Gastroesophageal sphincter (tissue), 4 donors: ENCODE measurements at places on chromosomes 11 and 22. TPM values are rescaled to one million over a fixed set of nuclear protein-coding genes. Genes with fewer than 3 reads are reported as not detected.

GRCh38 chr11:103604310-103604709, 432.1 kb upstream of the DDI1 start:
- ATAC-seq = no peak

- ATAC-seq = peak; percentile 86
Measured at GRCh38 chr11:17828311-17828751, 93.8 kb downstream of the KCNC1 start.

DNA sequence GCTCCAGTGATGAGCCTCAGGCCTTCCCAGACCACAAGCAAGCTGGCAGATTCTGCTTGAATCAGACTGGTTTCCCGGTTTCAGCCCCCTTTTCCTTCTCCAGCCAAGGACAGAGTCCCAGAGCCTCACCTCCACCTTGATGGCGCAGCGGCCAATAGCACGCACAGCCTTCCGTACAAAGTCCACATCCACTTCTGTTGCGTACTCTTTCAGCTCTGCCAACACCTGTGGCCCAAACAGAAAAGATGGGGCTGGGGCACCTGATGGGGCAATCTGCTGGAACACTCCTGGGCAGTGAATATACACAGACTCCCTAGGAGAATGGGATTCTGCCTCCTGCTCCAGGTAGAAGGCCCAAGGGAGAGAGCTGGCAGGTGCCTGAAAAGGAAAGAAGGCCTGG, 35.5 kb upstream of the RASL10A start:
- no peak for ATAC-seq

DNA sequence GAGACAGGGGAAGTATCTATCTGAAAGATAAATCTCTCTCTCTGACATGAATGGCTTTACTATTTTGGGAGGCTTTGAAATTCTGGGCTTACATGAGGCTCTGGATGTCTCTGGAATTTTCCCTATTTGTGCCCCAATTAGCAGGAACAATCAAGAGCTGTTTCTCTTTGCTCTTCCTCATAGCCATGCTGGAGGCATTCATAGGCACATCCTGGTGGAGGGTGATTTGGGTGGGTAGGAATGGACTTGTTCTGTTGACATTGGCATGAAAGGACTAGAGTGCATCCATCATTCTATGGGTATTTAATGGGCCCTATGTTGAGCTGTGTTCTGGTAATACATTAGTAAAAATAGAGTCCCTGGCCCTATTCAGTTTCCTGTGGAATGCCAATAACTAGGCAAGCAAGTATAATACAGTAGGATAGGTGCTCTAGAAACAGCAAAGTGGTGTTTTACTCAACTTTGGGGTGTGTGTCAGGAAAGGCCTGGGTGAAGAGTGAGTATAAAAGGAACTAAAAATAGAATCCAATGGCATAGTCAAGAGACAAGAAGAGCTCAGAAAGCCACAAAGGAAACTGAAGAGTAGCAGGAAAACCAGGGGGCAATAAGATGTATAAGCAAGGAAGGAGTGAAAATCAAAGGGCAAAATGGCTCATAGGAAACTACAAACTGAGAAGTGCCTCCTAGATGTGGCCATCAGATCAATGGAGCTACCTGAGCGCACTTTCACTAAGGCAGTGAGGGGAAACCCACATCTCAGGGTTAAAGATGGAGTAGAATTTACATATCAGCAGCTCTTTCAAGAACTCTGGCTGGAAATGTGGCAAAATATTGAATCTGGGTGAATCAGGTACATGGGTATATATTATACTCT, 45.0 kb downstream of the CWC15 start:
- no peak for ATAC-seq

DNA sequence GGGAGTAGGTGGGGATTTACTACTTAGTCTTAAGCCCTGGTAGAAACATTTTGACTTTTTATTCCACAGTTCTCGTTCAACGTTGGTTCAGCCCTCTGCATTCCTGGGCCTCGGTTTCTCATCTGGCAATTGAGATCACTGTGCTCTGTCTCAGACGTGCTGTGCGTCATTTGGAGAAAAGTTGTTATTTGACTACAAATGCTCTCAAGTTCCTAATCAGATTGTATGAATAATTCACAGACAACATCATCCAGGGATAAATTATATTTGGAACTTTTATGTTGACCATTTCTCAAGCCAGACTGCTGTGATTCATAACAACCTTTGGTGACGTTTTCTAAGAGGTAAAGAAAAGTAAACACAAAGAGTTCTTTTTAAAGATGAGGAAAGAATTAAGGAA, 69.2 kb downstream of the BLID start:
- no peak for ATAC-seq

- ATAC-seq = no peak
Measured at GRCh38 chr11:34080609-34081008, 24.8 kb upstream of the NAT10 start.

GRCh38 chr11:29312812-29313211, 704.0 kb downstream of the KCNA4 start:
- ATAC-seq = no peak

DNA sequence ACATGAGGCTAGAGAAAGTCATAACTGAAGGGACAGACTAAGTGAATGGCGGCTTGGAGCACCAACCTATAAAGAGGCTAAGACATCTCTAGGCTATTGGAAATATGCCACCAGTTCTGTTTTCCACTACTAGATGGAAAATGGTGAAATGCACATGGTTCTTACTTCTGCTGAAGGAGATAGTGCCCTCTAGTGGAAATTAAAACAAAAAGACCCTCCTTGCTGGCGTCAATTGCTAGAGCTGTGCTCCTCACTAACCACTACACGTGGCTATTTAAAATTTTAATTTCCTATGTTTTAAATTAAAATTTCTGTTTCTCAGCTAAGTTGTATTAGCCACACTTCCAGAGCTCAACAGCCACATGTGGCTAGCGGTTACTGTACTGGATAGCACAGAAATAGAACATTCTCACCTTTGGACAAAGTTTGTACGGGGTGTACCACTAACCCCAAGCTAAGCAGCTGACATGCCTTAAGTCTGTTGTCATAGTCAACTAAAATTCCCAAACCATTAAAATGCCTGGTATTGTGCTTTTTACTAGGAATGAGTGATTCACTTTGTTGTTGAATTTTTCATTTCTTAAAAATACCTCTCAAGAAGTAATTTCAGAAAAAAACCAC, 34.1 kb upstream of the CALCA start:
- ATAC-seq = no peak

DNA sequence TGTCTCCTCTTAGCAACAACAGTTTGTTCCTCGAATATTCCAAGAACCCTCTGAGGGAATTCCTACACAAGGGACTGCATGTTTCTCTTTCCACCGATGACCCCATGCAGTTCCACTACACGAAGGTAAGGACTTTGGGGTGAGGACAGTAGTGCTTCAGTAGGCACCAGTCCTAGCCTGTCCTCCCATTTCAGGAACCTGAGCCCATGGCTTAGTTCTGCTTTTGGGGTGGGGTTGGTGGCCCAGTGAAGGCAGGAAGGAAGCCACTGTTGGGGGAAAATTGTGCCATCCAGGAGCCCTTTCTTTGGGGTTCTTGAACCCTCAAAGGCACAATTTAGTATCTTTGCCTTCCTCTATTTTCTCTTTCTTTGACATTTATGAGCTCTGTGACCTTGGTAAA, 38.2 kb downstream of the RNF141 start:
- ATAC-seq = peak; percentile 47

DNA sequence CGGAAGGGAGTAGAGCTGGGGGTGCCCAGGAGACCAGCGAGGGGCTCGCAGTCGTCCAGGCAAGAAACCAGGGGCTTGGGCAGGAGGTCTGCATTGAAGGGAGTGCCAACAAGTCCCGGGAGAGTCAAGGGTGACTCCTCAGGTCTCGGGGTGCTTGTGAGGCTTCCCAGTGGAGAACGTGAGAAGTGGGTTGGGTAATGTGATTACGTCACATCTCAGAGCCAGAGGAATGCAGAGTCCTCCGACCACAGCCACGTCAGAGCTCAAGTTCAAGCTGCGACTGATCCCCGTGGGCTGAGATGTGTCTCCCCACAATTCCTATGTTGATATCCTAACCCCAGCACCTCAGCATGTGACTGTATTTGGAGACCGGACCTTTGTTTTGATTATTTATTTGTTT, 89.7 kb upstream of the SHANK2 start:
- ATAC-seq = no peak

DNA sequence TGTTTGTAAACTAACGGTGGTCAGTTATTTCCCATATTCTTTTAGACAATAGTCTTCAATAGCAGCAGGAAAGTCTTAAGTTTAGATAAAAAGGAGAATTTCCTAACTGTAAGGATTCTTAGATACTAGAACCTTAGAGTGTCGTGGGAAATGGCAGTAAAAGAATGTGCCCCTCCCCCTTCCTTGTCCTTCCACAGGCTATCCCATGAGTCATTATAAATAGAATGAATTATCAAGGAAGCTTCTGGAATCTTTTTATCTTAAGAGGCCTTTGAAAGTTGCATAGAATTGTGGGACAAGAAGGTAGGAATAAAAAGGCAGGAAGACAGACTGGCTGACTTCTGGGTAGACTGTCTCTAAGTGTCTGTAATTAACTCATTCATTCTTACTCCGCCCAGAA, 165.2 kb upstream of the TBCEL start:
- no peak for ATAC-seq

DNA sequence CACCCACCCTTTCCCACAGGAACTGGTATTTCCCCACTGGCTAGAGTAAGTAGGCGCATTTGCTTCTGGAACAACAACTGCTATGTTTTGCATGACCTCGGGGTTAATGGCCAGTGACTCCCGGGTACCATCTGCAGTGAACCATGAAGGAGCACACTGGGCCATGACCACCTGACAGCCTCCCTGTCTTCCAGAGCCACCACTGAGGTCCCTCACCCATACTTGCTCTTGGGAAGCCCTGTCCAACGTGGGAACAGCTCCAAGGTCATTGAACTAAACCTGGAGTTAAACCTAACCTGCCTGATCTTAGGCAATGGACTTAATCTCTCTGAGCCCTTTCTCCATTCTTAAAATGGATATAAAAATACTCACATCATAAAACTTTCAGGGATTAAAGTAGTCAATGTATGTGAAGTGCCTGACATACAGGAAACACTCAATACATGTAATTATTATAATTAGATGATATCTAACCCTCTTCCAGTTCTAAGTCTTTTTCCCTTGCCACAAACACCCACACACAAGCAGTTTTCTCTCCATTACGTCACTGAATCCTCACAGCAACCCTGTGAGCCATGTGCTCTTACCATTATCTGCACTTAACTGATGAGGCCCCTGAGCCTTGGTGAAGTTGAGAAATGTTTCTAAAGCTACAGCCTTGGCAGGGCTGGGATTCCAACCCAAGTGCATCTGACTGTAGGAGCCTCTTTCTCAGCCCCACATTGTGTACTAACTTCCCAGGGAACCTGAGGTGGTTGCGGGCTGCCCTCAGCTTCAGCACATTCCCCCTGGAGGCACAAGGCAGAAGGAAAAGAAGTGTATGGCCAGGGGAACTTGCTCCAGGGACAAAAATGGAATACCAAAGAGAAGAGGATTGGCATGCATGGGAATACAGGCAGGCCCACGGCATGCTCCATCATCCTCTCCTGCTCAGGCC, 74.5 kb upstream of the NCAM1 start:
- no peak for ATAC-seq

DNA sequence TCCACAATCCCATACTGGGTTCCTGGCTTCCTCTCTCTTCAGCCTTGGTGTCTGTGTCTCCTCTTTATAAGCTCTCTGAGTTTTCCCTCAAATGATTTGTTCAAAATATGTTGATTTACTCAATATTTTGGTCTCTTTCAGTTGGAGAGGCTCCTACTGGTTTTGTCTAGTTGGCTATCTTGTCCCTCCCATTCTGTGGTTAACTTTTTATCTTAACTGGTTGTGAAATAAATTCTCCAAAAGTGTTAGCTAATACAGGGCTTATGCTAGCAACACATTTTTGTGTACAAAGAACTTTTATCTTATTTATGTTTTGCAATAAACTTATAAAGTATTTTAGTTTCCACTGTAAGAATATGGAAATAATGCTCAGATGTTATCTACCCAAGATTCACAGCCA, 200.9 kb downstream of the AASDHPPT start:
- no peak for ATAC-seq

DNA sequence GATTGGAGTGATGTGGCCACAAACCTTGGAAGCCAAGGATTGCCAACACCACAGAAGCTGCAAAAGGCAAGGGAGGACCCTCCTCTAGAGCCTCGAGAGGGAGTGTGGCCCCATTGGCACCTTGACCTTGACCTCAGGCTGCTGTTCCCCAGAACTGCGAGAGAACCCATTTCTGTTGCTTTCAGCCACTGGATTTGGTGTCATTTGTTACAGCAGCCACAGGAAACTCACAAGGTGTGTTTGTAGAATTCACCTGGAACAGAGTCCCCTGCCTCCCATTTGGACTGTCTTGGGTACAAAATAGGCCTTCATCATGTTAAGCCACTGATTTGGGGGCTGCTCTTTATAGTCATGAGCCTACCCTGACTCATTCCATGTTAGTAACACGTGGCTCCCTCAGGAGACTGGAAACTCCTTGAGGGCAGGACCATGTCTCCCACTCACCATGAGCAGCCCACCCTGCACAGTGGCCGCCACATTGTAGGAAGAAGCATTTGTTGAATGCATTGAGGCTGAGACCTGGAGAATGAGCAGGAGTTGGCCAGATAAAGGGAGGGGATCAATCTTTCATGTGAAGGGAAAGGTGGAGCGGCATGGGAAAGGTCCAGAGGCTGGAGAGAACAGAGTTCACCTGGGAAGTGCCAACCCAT, 8.3 kb downstream of the C11orf86 start:
- no peak for ATAC-seq

DNA sequence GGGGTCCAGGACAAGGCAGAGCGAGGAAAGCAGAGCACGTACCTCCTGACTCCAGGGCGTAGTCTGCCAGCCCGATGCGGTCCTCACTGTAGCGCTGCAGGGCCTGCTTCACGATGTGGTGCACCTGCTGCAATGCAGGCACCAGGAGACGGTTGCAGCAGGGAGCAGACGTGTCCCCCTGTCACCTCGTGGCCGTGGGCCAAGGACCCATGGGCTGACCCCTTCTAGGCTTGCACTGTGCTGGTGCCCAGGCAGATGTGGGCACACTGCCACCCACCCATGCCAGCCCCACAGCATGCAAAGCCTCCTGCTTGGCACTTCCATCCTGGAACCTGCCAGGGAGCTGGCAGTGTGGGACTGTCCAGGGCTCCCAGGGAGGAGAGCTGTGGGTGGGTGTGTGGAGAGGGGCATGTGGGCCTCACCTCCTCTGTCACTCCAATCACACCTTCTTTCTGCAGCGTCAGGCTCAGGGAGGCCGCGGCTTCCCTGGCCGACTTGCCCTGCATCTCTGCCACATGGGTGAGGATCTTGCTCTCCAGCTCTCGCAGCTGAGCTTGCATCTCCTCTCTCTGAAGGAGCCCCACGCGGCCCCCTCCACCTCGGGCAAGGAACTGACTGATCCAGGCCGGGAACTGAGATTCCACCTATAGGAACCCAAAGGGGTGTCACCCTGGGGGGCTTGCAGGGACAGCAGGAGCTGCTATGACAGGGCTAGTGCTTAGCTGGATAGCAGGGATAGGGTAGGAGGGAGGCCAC, 16.3 kb downstream of the SUN2 start:
- ATAC-seq = no peak

GRCh38 chr22:36101756-36102155, 58.8 kb downstream of the APOL3 start:
- ATAC-seq = no peak

Gene OR56A5
- total RNA-seq = not detected

Gene P2RX6
- 0.40 TPM for total RNA-seq

Gene SNU13
- 78.6 TPM for total RNA-seq

Gene KRTAP5-10
- not detected for total RNA-seq

Gene NCAM1
- 56.3 TPM for total RNA-seq

Gene ISX
- total RNA-seq = not detected
